T-helper 17 cell (primary cell): ENCODE measurements at places on chromosomes 11 and 22.

DNA sequence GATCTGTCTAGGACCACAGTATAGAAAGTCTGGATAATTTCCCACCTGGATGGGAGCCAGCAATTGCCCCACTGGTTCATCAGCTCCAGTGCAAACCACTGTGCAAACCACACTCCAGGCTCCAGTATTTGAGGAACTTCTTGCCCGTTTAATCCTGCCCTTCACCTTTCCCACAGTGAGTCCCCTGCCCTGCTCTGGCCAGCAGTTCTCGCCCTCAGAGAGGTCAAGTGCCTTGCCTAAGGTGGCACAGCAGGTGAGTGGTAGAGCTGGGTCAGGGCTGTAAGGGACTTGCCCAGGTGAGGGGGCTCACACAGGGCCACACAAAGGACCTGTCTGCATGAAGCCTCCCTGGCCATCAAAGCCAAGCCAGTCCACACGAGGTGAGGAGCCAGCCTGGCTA, 24.1 kb downstream of the MS4A10 start:
- H3K4me3 ChIP-seq: no peak overlapping the region
- peaks cover 4% of the 10 kb centered on the region for H3K4me1 ChIP-seq
- H3K27ac ChIP-seq: no peak overlapping the region

GRCh38 chr11:131295986-131296385, 74.4 kb upstream of the NTM start:
- no peak for DNase-seq
- H3K4me3 ChIP-seq: no peak overlapping the region
- no peaks in the 10 kb centered on the region for H3K36me3 ChIP-seq
- H3K27me3 ChIP-seq: peaks cover 7% of the 10 kb centered on the region
- no peak overlapping the region for H3K27ac ChIP-seq

DNA sequence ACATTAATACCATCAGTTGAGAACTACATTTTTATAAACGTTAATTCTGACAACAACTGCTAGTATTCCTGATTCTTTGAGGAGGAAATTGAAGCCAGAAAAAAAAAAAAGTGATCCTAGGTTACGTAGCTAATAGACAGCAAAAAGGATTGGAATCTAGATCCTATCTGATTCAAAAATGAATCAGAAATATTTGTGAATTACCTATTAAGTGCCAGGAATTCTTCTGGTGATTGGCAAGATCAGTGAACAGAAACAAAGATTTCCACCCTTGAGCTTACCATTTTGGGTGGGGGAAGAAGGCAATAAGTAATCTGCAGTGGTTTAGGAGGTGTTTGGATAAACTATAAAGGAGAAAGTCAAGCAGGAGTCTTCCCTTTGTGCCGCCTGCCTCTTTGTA, 63.9 kb upstream of the LARGE1 start:
- no peak overlapping the region for H3K27ac ChIP-seq
- H3K4me1 ChIP-seq: no peaks in the 10 kb centered on the region
- H3K4me3 ChIP-seq: no peak overlapping the region
- peaks cover 9% of the 10 kb centered on the region for H3K27me3 ChIP-seq
- no peak for DNase-seq

DNA sequence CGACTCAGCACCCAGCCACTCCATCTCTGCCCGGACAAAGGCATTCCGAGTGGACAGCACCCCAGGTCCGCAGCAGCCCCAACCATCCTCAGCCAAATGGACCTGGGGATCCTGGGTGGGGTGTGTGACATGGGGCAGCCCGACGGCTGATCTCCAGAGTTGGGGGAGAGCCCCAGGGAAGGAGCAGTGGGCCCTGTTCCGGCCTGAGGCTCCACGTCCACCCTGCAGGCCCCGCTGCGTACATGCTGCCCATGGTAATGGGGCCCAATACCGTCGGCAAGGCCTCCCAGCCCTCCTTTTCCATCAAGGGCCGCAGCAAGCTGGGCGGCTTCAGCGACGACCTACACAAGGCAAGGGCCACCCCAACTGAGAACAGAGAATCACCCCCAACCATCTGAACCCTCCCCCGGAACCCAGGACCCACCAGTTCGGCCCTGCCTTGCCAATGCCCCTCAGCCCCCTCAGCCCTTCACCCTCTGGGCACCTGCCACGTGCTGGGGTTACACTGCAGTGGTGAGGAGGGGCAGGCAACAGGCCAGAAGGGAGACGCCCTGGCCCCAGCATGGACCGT, 5.4 kb downstream of the SCGB1C1 start:
- no peaks in the 10 kb centered on the region for H3K36me3 ChIP-seq
- no peaks in the 10 kb centered on the region for H3K27me3 ChIP-seq
- H3K4me3 ChIP-seq: no peak overlapping the region
- no peak overlapping the region for H3K27ac ChIP-seq
- no peak for DNase-seq

- no peaks in the 10 kb centered on the region for H3K36me3 ChIP-seq
- H3K27me3 ChIP-seq: peaks cover 17% of the 10 kb centered on the region
- DNase-seq: no peak
Measured at GRCh38 chr11:15816260-15816871, 540.0 kb downstream of the SOX6 start.

- peaks cover 3% of the 10 kb centered on the region for H3K36me3 ChIP-seq
- H3K27me3 ChIP-seq: no peaks in the 10 kb centered on the region
- H3K27ac ChIP-seq: no peak overlapping the region
- H3K4me1 ChIP-seq: peaks cover 46% of the 10 kb centered on the region
Measured at GRCh38 chr11:119262668-119263351, 54.1 kb downstream of the MCAM start.

DNA sequence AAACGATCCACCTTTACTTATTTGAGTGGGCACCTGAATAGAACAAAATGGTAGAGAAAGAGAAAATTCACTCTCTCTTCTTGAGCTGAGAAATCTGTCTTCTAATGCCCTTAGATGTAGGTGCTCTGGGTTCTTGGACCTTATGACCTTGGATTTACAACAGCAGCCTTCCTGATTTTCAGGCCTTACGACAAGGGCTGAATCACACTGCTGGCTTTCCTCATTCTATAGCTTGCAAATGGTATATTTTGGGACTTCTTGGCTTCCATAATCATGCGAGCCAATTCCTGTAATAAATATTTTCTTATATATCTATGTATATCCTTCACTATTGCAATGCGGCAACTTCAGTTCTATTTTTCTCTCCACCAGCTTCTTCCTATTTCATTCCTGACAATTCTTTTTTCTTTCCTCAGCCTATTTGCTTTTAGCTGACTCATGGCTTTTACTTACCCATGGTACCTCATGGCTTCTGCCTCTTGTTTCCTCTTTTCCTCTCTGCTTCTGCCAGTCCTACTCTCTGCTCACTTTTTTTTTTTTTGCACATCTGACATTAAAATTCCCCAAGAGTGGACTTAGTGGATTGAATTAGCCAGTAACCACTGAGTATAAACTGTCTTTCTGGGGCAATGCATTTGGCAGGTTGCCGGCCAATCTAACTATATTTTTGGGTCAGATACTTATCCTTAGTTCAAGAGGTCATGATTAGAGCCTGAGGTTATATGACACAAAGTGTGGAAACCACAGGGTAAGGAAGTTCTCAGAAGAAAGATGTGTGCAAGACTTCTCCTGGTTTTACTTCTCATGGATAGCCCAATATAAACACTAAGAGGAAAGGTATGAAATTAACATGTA, 359.5 kb downstream of the TMEM135 start:
- H3K4me3 ChIP-seq: no peak overlapping the region
- peaks cover under 1% of the 10 kb centered on the region for H3K27me3 ChIP-seq
- no peak for DNase-seq

GRCh38 chr11:110988671-110989070, 256.9 kb upstream of the POU2AF2 start:
- no peak for DNase-seq
- no peaks in the 10 kb centered on the region for H3K36me3 ChIP-seq
- H3K27ac ChIP-seq: no peak overlapping the region
- peaks cover 2% of the 10 kb centered on the region for H3K4me1 ChIP-seq
- no peak overlapping the region for H3K4me3 ChIP-seq

GRCh38 chr11:83116015-83116641, 40.8 kb upstream of the PCF11 start:
- peaks cover 5% of the 10 kb centered on the region for H3K36me3 ChIP-seq
- peak overlapping the region; percentile 82 for H3K4me3 ChIP-seq
- peaks cover 4% of the 10 kb centered on the region for H3K27me3 ChIP-seq

GRCh38 chr11:11296434-11296833, 56.6 kb downstream of the CSNK2A3 start:
- no peaks in the 10 kb centered on the region for H3K36me3 ChIP-seq
- H3K4me1 ChIP-seq: no peaks in the 10 kb centered on the region

DNA sequence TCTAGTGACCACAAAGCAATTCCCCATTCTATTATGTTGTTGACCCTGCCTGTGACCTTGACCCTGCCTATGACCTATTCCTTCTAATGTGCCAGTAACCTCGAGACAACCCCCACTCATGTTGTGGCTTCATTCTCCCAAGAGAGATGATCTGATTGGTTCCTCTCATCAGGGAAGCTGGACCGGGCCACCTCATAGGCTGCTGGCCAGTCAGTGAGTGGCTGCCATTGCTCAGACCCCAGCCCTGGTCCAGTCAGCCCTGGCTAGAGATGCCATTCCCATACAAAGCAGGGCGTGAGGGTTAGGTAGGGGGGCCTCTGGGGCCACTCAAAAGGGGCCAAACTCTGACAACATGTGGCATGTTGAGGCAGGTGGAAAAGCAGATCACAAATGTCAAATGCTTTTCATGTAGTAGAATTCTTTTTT, 11.9 kb downstream of the SLC29A2 start:
- peaks cover 2% of the 10 kb centered on the region for H3K4me1 ChIP-seq
- H3K27ac ChIP-seq: no peak overlapping the region
- H3K4me3 ChIP-seq: no peak overlapping the region
- no peaks in the 10 kb centered on the region for H3K27me3 ChIP-seq

DNA sequence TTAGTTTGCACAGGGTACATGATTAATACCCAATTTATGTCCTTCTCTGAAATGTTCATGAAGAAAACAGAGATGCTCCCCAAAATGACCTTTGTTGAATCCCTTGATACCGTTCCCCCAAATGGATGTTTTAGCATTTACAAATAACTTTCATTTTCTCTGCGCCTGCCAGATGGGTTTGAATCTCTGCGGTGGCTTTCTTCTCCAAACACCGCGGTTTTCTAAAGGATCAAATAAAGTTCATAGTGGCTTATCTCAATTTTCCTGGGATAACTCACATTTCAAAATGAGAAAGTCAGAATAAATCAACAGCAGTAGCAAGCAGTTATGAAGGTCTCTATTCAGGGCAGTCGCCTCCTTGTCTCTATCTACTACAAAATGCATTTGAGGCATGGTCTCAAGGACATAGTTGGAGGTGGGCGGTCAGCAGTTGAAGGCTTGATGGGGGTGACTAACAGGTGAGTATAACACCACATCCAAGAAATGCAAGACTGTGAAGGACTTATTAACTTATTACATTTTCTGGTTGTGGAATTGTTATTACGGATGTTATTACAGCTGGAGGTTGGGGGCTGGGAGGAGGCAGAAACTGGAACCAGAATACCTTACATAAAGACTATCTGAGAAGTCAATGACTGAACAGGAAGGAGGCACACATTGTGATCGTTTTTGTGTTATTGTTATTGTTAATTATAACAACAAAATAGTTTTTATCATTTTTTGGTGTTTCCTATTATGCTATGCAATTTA, 1513.3 kb downstream of the FAM181B start:
- no peak for DNase-seq
- no peaks in the 10 kb centered on the region for H3K36me3 ChIP-seq
- no peak overlapping the region for H3K4me3 ChIP-seq
- no peaks in the 10 kb centered on the region for H3K4me1 ChIP-seq

DNA sequence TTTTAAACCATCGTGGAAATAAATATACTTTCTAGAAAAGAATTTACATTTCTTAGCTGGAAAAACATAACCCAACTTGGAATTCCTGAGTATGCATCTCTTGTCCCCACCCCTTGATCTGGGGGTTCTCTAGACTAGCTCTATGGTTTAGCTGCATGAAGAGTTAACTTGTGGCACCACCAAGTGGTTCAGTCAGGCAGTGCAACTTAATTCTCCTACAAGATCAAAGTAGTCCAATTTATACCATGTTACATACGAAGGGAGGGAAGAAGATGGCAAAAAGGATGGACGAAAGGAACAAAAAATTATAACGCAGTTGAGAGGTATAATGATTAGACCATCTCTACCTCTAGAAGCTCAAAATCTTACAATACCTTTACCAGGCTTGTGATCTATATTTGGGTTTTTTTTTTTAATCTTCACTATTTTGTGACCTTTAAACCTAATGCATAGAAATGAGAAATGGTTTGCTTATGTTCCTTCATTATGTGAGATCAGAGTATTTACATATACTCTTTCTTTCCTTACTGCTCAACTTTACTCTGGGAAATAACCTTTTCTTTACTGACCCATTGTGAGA, 28.5 kb upstream of the ALKBH3 start:
- H3K27ac ChIP-seq: no peak overlapping the region
- H3K36me3 ChIP-seq: no peaks in the 10 kb centered on the region
- peaks cover 5% of the 10 kb centered on the region for H3K4me1 ChIP-seq
- peak; percentile 33 for DNase-seq

GRCh38 chr22:23878219-23878618, 16.0 kb upstream of the MIF start:
- H3K27me3 ChIP-seq: no peaks in the 10 kb centered on the region
- H3K36me3 ChIP-seq: peaks cover 13% of the 10 kb centered on the region
- no peak for DNase-seq
- no peak overlapping the region for H3K27ac ChIP-seq
- H3K4me3 ChIP-seq: no peak overlapping the region
- H3K4me1 ChIP-seq: peaks cover 7% of the 10 kb centered on the region

GRCh38 chr11:123351375-123351774, 78.7 kb upstream of the GRAMD1B start:
- no peak for DNase-seq
- peaks cover 25% of the 10 kb centered on the region for H3K27me3 ChIP-seq
- H3K4me1 ChIP-seq: peaks cover 4% of the 10 kb centered on the region
- H3K27ac ChIP-seq: no peak overlapping the region
- H3K36me3 ChIP-seq: peaks cover 3% of the 10 kb centered on the region
- no peak overlapping the region for H3K4me3 ChIP-seq

- no peak for DNase-seq
- H3K4me3 ChIP-seq: no peak overlapping the region
- H3K27me3 ChIP-seq: peaks cover 6% of the 10 kb centered on the region
- H3K4me1 ChIP-seq: no peaks in the 10 kb centered on the region
Measured at GRCh38 chr11:19419021-19419750, 178.4 kb upstream of the E2F8 start.

GRCh38 chr11:105906517-105906916, 115.5 kb downstream of the MSANTD4 start:
- DNase-seq: no peak
- no peak overlapping the region for H3K27ac ChIP-seq
- no peaks in the 10 kb centered on the region for H3K36me3 ChIP-seq
- peaks cover 27% of the 10 kb centered on the region for H3K27me3 ChIP-seq
- H3K4me3 ChIP-seq: no peak overlapping the region
- H3K4me1 ChIP-seq: peaks cover 2% of the 10 kb centered on the region
